ENCODE measurements at places on chromosomes 13 and 19. TPM values are rescaled to one million over a fixed set of nuclear protein-coding genes. Genes with fewer than 3 reads are reported as not detected.

- H3K27ac ChIP-seq = no peak overlapping the region
- no peaks in the 10 kb centered on the region for H3K27me3 ChIP-seq
- DNase-seq = peak; percentile 13
- peak overlapping the region; percentile 93 for H3K4me3 ChIP-seq
These were observed 1.3 kb downstream of the ZNF616 start for GRCh38 chr19:52138278-52138982.

DNA sequence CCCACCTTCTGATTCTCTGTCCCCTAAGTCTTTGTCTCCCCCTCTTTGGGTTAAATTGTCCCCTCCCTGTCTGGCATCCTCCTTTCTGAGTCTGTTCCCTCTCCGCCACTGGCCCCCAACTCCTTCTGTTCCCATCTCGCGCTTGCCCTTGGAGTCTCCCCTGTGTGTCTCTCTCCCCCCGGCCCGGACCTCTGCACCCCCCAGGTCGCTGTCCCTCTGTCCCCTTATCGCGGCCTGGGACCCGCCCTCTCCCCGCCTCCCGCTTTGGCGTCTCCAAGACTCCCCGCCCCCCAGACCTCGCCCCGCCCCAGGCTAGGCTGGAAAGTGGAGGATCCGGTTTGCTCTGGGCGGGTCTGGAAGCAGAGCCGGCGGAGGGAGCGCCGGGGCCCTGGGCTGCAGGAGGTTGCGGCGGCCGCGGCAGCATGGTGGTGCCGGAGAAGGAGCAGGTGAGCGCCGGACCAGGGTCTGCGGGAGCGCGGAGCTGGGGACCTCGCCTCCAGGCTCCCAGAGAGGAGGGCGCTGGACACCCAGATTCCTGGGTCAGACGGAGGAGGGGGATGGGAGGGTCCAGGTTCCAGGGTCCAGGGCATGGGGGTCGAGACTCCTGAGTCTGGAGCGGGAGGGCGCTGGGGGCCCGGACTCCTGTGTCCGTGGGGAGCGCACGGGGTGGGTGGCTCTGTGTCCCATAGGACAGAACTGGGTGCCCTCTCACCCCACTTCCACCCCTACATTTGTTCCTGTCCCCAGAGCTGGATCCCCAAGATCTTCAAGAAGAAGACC, at the start of gene TRPM4:
TSS of gene TRPM4 (plus strand) at position 348 of the 780 bp plus-strand sequence. CDS start at position 423, 75 bp downstream.
- DNase-seq = no peak
- H3K27ac ChIP-seq = no peak within 1 kb of the TSS
- peaks cover 8% of the 10 kb centered on the region for H3K4me1 ChIP-seq
- no peaks in the 10 kb centered on the region for H3K36me3 ChIP-seq

DNA sequence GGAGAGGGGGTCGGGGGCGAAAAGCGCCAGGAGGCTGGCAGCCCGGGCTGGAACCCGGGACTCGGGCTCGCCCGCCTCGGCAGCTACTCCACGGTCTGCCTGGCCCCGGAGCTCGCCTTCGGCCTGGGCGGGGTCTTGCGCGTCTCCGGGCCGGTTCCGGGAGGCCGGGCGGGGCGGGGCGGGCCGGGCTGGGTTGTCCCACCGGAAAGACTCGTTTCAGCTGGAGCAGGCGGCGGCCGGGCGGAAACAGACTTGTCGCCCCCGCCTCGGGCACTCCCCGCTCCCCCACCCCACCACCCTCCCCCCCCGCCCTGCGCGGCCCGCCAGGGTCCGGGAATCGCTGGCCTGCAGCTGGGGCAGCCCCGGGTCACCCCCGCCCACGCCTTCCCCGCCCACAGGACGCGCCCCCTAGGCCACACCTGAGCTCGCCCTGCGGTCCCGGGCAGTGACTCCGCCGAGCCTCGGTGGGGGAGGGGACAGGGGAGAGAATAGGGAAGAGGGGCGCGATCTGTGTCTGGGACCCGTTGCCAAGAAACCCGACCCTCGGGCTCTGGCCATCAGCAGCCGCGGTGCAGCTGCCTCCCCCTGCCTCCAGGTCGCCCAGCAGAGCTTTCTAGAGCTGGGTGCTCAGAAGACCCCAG, 109.4 kb downstream of the KCTD15 start:
- no peaks in the 10 kb centered on the region for H3K36me3 ChIP-seq
- H3K27me3 ChIP-seq = peaks cover 47% of the 10 kb centered on the region
- H3K4me3 ChIP-seq = peak overlapping the region; percentile 24
- no peak for DNase-seq

DNA sequence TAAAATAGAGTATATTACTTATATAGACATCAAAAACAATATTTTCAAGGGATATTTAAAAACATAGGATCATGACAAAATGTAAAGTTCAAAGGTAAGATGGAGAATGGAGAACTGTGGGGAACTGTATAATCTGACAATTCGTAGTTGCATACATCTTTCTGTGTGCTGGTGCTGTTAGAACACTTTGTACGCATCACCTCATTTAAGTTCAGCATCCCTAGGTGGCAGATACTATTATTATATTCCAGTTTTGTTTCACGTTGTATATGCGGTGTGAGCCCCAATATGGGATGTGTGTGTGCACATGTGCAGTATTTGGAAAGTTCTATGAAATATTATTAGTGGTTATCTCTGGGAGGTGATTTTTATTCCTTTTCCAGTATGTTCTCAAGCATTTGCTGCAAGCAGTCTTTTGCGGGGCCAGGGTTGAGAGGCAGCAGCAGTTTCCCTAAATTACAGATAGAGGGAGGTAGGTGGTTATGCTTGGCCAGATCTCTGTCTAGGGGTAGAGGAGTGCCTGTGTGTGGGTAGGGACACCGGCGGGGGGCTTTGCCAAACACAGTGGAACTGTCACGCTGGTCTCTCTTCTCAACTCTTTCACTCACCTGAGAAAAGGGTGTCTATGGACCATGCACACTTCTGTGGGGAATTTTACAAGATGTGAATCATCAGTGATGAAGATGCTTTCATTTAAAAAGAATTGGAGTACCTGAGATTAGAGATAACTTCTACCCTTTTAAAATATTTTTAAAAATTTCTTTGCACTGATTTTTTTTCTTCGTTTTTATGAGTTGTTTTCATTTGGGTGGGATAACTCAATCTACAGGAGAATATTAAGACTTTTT, 55.6 kb upstream of the ALOX5AP start:
- DNase-seq = no peak
- no peaks in the 10 kb centered on the region for H3K4me1 ChIP-seq
- H3K4me3 ChIP-seq = no peak overlapping the region

DNA sequence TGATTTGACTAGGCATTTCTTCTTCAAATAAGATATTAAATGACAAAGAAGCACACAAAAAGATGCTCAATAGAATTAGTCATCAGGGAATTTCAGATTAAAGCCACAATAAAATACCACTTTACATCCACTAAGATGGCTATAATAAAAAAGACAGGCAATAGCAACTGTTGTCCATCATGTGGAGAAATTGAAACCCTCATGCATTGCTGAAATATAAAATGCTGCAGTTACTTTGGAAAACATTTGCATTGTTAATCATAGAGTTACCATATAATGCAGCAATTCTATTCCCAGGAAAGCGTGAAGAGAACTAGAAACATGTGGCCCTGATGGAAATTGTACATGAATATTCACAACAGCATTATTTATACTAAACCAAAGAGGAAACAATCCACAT, 605.5 kb upstream of the SLITRK1 start:
- H3K36me3 ChIP-seq = no peaks in the 10 kb centered on the region
- no peak overlapping the region for H3K27ac ChIP-seq
- H3K4me1 ChIP-seq = no peaks in the 10 kb centered on the region

- H3K4me1 ChIP-seq = no peaks in the 10 kb centered on the region
- H3K4me3 ChIP-seq = no peak overlapping the region
- no peak overlapping the region for H3K27ac ChIP-seq
These were observed 264.0 kb downstream of the TBC1D4 start for GRCh38 chr13:75217949-75218348.

DNA sequence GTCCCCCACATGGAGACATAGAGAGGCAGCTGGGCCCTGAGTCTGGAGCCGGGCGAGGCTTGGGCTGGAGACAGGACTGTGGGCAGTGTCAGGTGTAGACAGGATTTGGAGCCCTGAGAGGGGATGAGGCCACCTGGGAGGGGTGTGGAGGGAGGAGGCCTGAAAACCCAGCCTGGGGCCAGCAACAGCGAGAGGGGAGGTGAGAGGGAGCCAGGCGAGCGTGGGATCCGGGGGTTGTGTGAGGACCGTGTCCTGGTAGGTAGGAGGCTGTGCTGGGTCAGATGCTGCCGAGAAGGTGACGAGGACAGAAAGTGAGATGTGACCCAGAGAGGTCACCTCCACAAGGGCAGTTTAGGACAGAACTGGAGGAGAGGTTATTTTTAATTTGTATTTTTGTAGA, 7.4 kb downstream of the MPND start:
- no peak overlapping the region for H3K27ac ChIP-seq
- H3K27me3 ChIP-seq = no peaks in the 10 kb centered on the region
- H3K4me1 ChIP-seq = no peaks in the 10 kb centered on the region
- no peak overlapping the region for H3K4me3 ChIP-seq
- H3K36me3 ChIP-seq = peaks cover 18% of the 10 kb centered on the region

DNA sequence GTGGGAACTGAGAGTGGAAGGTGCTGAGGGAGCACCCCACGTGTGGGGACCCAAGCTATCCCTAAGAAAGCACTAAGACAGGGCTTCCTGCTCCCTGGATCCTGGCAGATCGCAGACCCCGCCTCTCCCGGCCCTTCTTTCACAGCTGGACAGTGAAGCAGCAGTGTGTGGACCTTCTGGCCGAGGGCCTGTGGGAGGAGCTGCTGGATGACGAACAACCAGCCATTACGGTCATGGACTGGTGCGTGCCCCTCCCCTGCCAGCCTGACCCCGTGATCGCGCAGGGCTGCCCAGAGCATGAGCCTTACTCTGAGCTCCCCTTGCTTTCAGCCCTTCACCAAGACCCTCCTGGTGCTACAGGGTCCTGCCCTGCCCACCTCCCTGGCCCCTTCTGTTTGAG, 2.3 kb downstream of the NCCRP1 start:
- H3K36me3 ChIP-seq = no peaks in the 10 kb centered on the region
- peaks cover 40% of the 10 kb centered on the region for H3K27me3 ChIP-seq
- no peak for DNase-seq
- H3K4me1 ChIP-seq = peaks cover 5% of the 10 kb centered on the region
- no peak overlapping the region for H3K4me3 ChIP-seq
- H3K27ac ChIP-seq = no peak overlapping the region

DNA sequence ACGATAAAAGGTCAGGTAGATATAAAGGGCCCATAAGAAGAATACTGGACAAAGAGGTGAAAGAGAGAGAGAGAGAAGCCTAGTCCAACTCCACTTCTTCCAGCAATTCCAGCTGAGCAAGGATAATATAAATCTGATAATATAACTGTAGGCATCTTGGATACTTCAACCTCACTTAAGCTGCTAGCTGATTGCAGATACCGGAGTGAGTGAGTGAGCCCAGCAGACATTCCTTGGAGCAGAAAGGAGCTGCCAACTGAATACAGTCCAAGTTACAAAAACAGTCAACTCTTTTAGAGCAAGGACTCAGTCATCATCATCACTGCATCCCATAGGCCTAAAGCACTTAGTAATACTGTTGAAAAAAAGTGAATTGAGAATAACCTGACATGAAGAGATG, 387.6 kb downstream of the SLITRK6 start:
- DNase-seq = no peak
- H3K36me3 ChIP-seq = no peaks in the 10 kb centered on the region
- H3K27ac ChIP-seq = no peak overlapping the region
- H3K27me3 ChIP-seq = no peaks in the 10 kb centered on the region
- no peaks in the 10 kb centered on the region for H3K4me1 ChIP-seq
- no peak overlapping the region for H3K4me3 ChIP-seq

The CYP2A6 gene
- total RNA-seq = 0.09 TPM

The GPC6 gene
- total RNA-seq = 6.9 TPM

The TRPM4 gene
- 3.7 TPM for total RNA-seq

The DAND5 gene
- 0.09 TPM for total RNA-seq

The LIM2 gene
- total RNA-seq = not detected
